ENCODE measurements at places on chromosomes 4 and X.

GRCh38 chr4:119656342-119656741 lies 27.7 kb upstream of the PDE5A start:
- DNase-seq: no peak

- DNase-seq: no peak
Observed at GRCh38 chrX:17685026-17685425, 52.3 kb upstream of the SCML1 start.

DNA sequence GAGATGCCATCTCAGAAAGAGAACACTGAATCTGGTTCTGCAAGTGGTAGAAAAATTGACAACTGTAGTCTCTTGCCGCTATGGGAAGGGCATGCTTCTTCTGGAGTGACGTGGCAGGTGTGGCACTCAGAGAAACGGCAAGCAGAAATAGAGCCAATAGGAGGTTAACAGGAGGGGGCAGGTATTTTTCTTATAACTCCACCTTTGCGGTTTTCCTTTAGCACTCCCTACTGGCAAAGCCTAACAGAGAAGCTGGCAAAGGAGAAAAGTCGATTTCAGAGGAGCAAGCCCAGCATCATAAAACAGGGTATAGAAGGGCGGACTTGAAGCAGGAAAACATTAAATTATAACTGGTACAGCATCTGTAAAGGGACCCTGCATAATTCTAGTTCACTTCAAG lies 1382.2 kb downstream of the PCDH18 start:
- no peak for DNase-seq

DNA sequence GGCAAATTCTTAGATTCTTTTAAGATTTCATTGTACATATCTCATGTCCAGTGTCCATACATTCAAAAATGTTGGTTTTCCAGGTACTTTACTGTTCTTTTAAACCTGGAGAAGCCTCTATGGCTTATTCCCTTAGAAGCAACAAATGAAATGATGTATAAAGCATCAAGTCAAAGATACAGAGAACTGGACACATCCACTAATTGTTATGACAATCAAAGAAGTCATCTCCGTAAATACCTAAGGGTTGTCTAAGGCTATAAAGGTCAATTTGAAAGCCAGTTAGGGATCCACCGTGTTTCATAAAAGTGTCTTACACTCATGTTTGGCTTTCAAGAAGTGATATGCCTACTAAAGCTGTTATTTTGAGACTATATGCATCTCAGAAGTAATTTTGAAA lies 32.4 kb downstream of the UBE2D3 start:
- DNase-seq: no peak

- no peak for DNase-seq
Observed at GRCh38 chr4:4364486-4365208, 22.3 kb upstream of the NSG1 start.

- no peak for DNase-seq
Observed at GRCh38 chr4:151227172-151227571, 49.8 kb upstream of the PRSS48 start.

DNA sequence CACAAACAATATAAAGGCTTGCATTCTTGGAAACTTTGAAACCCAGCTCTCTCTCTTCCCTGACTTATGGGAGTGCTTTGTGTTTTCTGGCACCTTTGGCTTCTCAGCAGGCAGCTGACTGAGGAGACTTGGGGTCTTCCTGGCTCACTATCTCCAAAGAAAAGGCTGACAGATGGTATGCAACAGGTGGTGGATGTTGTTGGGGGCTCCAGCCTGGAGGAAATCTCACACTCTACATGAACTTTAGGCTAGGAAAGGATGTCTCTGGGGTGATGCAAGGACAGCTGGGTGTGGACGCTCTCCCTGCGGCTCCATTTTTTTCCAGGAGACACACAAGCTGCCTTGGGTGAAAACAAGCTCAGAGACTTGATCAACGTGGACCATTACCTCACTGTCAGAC lies 67.4 kb downstream of the DNAAF6 start:
- DNase-seq: no peak

- DNase-seq: no peak
Observed at GRCh38 chr4:10168151-10168550, 51.6 kb upstream of the WDR1 start.

DNA sequence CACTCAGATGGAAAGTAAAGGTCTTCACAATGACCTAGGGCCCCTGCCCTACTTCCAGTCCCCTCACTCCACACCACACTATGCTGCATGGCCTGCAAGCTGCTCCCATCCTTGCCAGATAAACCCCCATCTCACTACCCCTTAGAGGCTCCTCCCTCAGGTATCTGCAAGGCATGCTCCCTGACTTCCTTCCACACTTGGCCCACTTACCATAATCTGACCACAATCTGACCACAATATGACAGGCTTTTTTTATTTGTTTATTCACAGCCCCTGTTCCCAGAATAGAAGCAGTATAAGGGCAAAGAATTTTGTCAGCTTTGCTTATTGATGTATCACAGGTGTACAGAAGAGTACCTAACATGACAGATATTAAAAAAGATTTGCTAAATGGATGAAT lies 124.7 kb downstream of the CAMK2D start:
- no peak for DNase-seq

GRCh38 chr4:56480691-56481090 lies 13.3 kb downstream of the SRP72 start:
- DNase-seq: no peak

DNA sequence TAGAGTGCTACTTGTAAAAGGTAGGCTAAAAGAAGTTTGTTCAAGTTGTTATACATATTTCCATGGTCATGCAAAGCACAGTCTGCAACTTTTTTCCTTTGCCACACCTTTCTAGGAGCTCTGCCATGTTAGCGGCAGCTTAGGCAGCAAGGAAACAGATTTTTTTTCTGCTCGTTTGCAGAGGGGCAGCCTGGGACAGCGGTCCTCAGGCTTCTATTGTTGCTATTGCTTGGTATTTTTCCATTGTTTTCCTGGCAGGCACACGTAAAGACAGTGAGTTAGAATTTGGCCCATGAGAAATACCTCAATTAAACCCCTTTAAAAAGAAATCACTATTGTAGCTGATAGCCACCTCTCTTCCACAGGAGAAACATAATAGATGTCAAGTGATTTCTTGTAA lies 391.4 kb downstream of the SH2D1A start:
- DNase-seq: no peak

Measured in NCI-H2227 treated with DMSO at 0.1 percent for 48 hours (cell line).